Gastrocnemius medialis (tissue), 4 donors: ENCODE measurements at places on chromosomes 3 and 15.

DNA sequence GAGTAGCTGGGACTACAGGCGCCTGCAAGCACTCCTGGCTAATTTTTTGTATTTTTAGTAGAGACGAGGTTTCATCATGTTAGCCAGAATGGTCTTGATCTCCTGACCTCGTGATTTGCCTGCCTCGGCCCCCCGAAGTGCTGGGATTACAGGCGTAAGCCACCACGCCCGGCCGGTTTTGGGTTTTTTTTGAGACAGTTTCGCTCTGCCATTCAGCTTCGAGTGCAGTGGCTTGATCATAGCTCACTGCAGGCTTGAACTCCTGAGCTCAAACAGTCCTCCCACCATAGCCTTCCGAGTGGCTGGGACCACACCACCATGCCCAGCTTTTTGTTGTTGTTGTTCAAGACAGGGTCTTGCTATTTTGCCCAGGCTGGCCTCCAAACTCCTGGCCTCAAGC, 16.0 kb upstream of the SCAP start:
- no peak for DNase-seq

DNA sequence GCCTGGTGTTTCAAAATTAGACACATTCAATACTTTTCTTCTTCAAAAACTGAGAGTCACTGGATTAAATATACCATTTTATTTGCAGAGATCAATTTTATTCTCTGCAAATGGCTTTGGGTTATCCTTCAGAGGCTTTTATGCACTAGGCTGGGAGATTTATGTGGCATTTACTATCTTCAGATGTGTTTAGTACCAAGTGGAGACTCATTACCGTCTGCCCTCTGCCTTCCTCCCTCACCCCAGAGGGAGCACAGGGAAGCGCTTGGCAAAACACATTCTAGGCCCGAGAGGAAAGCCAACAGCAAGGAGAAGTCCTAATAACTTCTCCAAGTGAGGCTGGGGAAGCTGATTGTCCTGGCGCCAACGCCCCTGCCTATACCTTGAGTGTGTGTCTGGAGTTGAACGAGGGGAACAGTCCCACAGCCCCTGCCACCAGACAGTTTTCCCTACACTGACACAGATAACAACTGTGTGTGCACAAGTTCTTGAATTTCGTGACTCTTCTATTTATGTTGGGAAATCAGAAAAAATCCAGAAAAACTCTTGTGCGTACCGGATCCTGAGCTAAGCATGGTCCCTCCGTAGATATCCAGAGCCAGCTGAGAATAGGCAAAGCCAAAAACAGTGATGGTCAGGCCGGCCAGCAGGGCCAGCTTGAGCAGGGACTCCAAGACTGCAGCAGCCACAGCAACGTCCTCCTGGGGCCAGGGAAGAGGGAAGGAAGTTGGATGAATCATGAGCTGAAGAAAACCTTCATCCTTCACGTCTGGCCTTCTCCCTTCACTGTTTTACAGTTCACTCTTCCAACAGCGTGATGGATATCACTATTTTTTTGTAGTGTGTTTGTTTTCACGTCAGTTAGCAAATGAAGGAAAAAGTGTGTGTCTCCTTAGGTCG, 26.6 kb downstream of the RFT1 start:
- no peak for DNase-seq

GRCh38 chr3:95434491-95434890, 1371.6 kb downstream of the NSUN3 start:
- DNase-seq: no peak

- no peak for DNase-seq
Observed at GRCh38 chr15:57302640-57303257, 73.6 kb upstream of the CGNL1 start.

DNA sequence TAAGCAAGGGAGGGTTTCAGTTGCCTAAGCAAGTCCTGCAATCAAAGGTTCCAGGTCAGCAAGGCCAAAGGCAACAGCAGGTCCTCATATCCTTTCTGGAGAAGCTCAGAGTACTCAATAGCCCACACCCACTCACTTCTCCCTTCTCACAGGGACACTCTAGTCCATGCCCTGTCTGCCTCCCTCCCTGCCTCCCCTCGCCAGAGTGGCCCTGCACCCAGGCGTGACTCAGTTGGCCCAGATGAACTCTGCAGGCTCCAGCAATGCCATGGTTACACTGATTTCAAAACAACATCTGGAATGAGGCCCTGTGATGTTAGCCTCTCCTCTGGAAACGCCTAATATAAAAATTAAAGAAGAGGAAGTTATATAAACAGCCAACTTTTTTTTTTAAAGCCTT, 32.9 kb downstream of the IL16 start:
- peak; percentile 70 for DNase-seq

DNA sequence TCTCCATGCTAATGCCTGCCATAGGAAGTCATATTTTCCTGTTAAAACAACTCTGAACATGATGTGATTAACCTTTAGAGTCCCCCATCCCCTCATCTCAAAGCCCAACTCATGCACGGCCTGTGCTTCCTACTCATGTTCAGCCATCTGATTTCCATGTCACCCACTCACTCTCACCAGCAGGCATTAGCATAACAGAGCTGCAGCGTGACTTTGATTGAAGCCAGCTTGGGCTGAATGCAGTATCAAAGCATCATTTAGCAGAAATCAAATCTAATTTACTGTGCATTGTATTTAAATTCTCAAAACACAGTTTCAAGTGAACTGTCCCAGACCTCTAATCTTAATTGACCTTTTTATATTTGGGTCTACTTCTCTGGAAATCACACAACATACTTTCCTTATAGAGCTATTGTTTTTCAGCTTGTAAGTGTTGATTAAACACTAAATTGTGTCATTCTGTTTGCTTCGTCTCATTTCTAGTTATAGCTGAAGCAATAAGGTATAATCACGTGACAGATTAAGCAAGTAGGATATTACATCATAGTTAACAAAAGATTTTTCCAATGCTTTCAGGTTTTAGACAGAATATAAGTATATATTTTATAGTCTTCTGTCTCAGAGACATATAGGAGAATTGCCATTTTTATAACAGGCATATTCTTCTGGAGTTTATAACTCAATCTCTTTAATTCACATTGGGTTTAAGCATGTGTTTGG, 501.5 kb downstream of the ROBO2 start:
- DNase-seq: no peak

DNA sequence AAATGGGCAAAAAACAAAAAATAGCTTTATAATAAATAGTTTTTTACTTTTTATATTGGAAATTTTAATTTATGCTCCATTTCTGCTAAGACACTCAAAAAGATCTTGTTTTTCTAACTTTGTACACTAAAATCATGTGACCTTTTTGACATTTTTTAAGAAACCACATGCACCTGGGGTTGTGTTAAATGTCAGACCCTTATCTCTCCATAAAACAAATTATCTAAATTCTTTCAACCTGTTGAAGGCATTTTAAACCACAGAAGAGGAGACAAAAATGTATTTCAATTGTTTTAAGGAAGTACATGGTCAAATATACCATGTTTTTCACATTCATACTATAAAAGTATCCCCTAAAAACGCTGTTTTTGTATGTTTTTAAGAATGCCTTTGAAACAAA, 29.2 kb downstream of the IFT80 start:
- no peak for DNase-seq

GRCh38 chr3:197174927-197175326, 123.5 kb downstream of the DLG1 start:
- DNase-seq: no peak

GRCh38 chr3:118782755-118783202, 251.9 kb downstream of the IGSF11 start:
- no peak for DNase-seq

DNA sequence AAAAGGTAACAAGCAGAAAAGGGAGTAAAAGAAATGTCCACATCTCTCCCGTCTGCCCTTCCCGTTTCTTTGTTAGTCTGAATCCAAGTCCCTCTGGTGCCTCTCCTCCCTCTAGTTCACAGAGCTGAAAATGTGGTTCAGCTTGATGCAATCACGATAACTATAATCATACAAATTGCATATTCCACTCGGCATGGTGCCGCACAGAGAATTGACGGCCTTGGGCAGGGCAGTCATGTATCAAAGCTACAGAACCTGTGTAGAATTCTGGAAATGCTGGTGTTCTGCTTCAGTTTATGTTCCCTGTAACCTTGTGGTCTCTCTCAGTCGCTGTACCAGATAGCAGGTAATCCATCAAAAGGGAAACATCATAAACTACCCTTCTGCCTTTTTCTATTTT, 562.9 kb upstream of the CBLB start:
- DNase-seq: no peak

- DNase-seq: no peak
Observed at GRCh38 chr3:67357610-67358458, 296.6 kb downstream of the SUCLG2 start.

GRCh38 chr3:137041686-137042085, 83.9 kb downstream of the IL20RB start:
- DNase-seq: no peak

DNA sequence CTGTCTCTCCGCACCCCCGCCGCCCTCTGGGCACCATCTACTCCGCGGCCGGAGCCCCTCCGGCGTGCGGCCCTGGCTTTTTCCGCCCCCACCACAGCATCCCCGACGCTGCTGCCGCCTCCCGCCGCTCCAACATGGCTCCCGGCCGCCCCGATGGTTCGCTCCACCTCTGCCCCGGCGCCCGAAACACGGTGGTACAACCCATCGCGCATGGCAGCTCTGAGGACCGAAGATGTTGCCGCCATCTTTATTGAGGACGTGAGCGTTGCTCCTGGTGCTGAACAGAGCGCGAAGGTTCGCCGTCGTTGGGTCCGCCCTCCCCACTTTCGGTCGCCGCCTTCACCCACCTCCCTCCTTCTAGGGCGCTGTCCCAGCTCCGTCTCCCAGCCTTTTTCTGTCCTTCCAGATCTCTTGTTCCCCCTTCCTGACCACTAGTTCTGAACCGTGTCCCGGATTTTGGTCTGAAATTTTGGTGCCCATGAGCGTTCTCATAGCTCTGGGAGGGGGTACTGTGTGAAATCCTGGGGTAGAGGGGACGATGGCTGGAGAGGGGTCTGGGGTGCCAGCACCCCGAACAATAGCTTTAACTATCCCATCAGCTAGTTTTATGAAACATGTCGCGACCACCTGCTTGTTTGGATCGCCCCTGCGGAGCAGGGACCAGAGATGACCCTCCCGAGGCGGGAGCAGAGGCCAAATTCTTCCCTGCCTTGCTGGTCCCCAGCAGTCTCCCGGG, at the start of gene CELSR3:
Gene CELSR3 (minus strand): TSS at position 134 of the 736 bp plus-strand sequence. CDS start 252 bp downstream, outside the sequence.
- DNase-seq: no peak

DNA sequence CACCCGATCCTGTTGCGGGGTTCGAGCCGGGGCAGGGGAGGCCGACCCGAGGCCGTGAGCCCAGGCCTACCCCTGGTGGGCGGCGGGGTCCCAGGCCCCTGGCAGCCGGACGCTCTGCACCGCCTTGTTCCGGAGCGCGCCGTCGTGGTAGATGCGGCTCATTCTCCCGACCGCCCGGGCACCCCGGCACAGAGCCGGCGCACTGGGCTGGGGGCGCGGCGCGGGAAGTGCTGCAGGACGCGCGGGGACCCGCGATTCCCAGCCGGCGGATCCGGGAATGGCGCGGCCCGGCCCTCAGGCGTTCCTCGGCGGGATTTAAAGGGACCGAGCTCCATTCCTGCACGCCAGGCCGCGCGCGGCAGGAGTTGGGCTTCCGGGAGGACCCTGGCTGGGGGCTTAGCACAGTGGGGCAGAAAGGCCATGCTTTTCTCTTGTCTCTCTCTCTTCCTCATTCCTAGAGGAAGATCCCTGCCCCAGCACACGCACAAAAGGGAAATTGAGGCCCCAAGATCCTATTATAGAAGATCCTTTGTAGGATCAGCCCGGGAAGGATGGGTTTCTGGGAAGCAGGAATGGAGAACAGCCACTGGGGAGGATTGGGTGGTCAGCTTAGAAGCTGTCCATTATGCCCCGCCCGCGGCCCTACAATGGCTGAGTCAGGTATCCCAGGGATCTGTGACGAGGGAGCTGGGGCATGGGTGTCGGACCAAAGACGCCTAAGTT, at the start of gene ARPIN:
Gene ARPIN (minus strand): TSS at position 279 of the 723 bp plus-strand sequence. CDS start 117 bp downstream, at position 162.
- DNase-seq: peak; percentile 27

GRCh38 chr3:171379281-171379680, 80.9 kb downstream of the TNIK start:
- no peak for DNase-seq

- no peak for DNase-seq
Observed at GRCh38 chr3:13617097-13617738, 68.3 kb downstream of the FBLN2 start.

DNA sequence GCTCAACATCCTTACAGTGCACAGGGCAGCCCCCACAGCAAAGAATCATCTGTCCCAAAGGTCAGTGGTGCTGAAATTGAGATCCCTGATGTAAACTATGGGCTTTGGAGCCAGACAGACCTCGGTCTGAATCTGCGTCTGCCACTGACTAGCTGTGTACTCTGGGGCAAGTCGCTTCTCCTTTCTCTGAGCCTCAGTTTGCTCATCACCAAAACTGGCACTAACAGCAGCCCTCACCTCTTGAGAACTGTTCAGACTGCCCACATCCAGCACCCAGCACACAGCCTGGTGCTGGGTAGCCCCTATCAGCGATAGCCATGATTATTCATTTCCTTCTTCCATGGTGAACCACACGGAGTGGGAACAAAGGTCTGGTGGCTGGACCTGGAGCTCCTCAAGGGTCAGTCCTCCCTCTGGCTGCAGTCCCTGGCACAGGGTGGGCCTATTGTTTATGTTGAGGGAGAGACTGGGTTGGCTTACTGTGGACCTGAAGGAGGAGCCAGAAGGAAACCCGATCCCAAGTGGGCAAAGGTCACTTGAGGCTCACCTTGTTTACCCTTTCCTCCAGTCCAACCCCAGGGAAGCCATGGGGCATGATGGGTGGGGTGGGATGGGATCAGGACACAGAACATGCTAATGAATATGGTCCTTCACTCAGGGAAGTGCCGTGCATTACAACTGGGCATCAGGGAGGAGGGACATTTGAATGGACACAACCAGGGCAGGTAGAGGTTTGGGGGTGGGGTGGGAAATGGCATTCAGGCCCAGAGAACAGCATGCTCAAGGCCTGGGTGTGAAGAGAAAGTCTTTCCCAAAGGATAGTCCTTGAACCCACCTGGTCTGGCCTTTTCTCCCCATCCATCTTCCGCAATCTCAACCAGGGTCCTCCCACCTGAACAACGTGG, 1.6 kb upstream of the PRKCD start:
- no peak for DNase-seq

DNA sequence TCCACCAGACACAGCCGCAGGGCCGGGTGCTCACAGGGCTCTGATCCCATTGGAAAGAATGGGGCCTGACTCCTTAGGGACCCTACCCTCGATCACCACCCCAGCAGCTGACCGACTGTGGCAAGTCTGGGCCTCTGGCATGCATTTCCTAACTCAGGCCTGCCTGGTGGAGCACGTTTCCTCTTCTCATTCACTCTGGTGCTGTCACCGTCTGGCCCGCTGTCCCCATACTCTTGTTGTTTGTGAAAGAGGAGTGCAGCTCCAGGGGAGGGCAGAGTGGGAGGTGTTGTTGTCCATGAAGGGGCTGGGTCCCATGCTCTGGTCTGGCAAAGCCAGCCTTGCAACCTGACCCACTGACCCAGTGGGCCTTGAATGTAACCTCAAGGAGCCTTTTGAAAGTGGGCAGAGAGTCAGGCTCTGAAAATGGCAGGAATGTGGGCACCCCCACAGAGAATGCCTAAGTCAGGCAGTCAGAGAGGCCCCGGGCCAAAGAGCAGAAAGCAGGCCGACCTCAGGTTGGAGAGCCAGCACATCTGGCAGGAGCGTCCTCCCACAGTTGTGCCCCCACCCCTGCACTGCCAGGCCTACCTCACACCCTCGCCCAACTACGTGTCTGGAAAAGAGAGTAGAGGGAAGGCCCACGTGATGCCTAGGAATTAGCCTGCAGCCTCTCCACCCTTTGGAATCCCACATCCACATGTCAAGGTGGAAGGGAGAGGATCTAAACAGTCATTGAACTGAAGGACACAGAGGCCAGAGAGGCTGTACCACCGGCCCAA, 10.9 kb downstream of the SEMA7A start:
- DNase-seq: no peak

GRCh38 chr3:52704611-52705437, 767 bp downstream of the GLT8D1 start:
- DNase-seq: peak; percentile 42
